NB4 (cell line): ENCODE measurements at places on chromosomes 2 and 18.

DNA sequence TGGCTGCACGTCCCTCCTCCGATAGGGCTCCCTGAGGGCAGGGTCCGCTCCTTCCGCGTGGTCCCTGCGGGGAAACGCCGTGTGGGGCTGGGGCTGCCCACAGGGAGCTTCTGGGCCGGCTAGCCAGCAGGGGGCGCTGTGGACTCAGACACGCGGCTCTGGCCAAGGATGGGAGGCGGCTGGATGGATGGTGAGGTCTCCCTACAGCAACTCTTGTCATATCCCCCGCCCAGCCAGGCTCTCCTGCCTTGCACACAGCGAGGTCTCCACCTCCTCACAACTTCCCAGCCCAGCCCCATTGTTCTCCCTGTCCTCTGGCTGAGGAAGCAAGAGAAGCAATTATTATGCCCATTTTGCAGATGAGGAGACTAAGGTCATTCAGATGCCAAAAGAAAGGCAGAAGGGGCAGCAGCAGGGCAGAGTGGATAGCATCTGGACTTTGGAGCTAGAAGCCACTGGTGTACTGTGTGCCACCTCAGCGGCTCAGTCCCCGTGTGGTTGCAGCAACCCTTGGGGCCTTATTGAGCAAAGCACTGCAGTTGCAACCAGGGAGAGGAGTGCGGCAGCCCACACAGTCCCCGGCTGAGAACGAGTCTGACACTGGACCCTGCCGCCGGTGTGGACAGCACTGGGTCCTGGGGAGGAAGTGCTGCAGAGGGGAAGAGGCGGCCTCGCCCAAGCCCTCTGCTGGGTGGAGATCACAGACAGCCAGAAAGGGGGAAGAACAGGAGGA lies 99.0 kb downstream of the ZFP36L2 start:
- DNase-seq, result peak; percentile 97

GRCh38 chr2:69958480-69958879 lies 3.0 kb downstream of the ASPRV1 start:
- no peak for DNase-seq

DNA sequence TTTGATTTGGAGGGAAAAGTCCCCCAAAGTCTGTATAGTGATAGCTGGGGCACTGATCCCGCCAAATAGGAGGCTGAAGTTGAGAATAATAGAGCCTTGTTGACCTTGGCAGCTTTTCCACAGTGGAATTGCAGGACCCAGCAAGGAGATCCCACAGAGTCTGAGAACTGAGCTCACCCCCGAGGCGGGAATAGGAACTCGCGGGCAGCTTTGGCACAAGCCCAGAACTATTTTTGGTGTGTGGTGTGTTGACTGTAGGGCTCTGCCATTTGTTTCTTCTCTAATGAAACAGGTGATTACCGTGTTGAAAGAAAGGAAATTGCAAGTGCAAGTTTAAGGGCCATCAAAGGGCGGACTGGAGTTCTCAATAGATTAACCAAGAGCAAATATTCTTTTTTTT lies 34.0 kb downstream of the SH3RF3 start:
- no peak for DNase-seq

- DNase-seq, result no peak
These were observed 267.1 kb downstream of the PRKCE start for GRCh38 chr2:45918463-45919159.

- no peak for DNase-seq
These were observed 19.5 kb downstream of the CAD start for GRCh38 chr2:27236626-27237025.

DNA sequence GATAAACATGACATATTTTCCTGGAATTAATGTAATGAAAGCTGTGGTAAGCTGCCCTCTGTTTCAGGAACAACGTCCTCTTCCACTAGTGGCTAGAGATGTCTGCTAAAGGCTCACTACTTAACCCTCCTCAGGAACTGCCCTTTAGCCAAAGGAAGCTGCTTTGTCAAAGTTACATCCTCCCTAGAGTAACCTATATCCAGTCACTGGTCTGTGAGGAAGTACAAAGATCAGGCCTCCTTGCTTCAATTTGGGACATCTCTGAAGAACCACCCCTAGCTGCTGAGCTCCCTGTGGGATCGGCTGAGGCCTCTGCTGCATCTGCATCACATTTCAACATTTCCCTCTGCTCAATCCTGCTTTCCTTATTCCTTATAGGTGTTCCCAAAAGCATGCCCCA lies 107.8 kb downstream of the PRELID3A start:
- peak; percentile 29 for DNase-seq

DNA sequence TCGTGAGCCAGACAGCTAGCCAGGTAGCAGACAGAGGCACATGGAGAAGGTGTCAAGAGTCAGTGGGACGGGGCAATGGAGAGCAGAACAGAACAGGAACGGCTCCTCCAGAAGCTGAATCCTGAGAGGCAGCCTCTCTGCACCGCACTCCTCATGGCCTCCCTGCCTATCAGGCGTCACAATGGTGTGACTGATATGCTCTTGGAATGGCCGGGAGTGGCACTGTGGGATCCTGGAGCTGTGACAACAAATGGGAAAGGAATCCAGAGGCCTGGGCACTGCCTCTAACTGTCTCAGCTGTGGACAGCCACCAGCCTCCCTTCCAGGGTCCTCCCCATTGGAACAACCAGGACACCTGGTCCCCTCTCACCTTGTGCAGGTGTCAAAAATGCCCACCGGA lies 89.1 kb upstream of the ID2 start:
- no peak for DNase-seq

DNA sequence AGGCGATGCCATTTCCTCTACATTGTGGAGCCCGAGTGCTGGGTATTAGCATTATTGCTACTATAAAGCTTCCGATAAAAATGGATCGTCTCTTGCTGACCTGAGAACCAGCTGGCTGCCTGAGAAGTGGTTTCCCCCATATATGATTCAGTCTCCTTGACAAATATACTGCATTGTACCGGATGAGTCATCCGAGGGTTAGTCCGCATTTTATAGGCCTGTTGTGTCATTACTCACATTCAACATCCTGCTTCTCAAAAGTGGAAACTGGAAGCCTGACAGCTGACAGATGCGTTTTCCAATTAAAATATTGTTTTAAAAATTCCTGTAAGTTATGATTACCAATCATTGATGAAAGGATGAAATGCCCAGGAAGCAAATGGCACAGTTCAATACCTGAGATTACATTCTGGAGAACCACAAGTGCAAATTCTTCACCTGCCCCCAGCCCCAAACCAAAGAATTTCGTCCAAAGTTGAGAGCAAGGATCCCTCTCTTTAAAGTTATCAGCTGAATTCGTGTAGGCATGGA lies 65.7 kb downstream of the SPRED2 start:
- peak; percentile 96 for DNase-seq

DNA sequence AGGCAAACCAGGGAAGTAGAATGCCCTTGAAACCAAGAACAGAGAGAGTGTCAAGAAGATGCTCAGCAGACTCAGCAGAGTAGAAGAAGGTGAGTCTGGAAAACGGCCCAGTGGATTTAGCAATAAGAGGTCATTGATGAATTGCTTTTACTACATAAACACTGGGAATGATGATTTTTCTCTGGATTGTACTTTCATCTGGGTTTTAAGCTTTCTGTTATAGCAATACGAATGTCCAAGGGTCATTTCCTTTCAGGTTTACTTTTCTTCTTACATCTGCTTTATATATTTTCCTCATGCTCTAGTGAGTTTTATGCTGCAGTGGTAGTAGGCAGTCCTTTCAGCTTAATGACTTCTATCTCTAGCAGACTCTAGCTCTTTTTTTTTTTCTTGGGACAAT lies 16.9 kb downstream of the EML6 start:
- no peak for DNase-seq

- no peak for DNase-seq
These were observed 10.4 kb downstream of the CHMP3 start for GRCh38 chr2:86552889-86553288.

GRCh38 chr2:92073036-92073814 lies 2798.0 kb upstream of the TEKT4 start:
- no peak for DNase-seq

- no peak for DNase-seq
These were observed 69.9 kb downstream of the TRIP12 start for GRCh38 chr2:229851870-229852269.

DNA sequence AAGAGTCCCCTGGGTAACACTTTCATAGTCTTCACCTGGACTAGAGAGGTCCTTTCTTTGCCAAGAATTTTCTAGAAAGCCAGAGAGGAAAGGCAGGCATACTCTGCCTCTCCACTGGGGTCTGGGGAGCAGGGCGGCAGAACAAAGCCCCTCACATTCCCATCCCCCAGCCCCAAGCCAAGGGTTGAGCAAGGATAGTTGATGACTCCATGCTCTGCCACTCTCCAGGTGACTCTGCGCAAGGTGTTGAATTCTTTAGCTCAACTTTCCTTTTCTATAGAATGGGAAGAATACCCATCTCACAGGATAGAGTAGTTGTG lies 2.9 kb upstream of the GDF7 start:
- DNase-seq, result no peak

- DNase-seq, result no peak
These were observed 1.6 kb downstream of the COBLL1 start for GRCh38 chr2:164839914-164840457.

DNA sequence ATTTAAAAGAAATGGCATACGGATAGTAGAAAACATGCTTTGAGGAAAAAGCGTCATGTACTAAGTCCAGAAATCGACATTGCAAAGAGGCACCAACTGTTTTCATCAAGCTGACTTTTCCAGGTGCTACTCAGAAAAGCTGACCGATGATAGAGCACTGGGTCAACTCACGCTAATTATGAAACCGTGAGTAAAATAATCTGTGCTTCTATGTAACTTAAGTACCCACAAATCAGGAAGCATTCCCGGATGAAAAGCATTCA lies 353 bp upstream of the NUP35 start:
- no peak for DNase-seq

DNA sequence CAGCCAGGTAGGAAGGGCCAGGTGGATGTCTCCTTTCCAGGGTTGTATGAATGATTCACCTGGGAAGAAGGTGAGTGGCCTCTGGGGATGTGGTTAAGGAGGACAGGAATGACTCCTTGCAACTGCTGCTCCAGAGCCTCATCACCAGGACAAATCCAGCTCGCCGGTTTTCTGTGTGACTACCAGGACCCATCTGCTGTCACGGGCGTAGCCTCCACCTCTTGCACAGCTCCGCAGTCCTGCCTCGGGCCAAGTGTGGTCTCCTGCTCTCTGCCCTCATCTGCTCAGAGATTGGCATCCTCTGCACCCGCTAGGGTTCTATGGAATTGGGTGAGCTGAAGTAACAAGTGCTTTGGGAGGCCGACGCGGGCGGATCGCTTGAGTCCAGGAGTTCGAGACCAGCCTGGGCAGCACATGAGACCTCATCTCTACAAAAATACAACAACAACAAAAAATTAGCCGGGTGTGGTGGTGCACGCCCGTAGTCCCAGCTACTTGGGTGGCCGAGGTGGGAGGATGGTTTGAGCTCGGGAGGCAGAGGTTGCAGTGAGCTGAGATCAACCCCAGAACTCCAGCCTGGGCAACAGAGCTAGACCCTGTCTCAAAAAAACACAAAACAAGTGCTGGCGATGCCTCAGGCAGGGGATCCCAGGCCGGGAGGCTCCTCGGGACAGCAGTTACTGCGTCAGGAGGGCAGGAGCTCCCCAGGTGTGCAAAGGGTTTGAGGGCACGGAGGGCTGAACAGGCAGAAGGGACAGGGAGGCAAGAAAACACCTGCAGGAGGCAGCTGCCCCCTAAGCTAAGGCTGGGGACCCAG lies 831 bp upstream of the D2HGDH start:
- DNase-seq, result peak; percentile 24

GRCh38 chr2:24926602-24927252 lies 6.7 kb upstream of the ADCY3 start:
- peak; percentile 16 for DNase-seq

- no peak for DNase-seq
These were observed 25.9 kb upstream of the SGPP2 start for GRCh38 chr2:222398446-222398885.

DNA sequence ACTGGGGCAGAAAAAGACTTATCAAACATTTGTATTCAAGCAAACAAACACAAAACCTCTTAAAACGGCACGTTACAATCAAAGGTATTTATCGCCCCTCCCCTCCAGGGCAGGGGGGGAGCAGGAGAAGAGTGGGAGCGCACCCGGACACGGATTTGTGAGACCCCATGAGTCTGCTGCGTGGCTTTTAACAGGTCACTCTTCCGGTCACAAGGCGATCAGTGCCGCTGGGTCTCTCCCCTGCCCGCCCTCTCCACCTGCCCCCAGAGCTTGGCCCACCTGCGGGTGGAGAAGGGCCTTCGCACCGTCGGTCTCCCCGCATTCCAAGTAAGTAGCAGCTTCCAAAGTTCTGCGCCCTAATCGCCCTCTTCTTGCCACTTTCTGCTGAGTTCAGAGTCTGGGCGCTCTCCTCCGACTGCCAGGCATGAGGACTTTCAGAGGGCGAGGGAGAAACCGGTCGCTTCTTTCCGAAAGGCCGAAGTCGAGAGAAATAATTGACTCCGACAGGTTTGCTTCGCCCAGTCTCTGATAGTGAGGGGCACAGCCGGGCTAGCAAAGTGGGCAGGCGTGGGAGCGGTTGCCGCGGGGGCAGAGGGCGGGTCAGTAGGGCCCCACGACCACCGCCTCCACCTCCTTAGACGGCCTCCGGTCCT lies 800 bp downstream of the RPRM start:
- DNase-seq, result no peak

DNA sequence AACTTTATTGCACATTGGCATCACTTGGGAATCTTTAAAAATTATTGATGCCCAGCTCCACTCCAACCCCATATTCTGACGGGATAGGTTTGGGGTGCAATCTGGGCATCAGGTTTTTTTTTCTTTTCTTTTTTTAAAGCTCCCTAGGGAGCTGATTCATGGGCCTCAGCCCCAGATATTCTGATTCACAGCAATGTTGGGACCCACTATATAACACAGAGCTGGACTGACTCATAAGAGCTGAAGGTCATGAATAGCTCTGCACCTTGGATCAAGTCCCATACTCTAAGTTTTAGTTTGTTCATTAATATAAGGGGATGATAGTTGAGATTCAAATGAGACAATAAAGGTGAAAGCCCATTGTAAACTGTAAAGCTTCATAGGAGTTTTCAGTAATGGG lies 191.1 kb upstream of the REV1 start:
- DNase-seq, result peak; percentile 8

- no peak for DNase-seq
These were observed 142.7 kb upstream of the CREB1 start for GRCh38 chr2:207387001-207387571.

DNA sequence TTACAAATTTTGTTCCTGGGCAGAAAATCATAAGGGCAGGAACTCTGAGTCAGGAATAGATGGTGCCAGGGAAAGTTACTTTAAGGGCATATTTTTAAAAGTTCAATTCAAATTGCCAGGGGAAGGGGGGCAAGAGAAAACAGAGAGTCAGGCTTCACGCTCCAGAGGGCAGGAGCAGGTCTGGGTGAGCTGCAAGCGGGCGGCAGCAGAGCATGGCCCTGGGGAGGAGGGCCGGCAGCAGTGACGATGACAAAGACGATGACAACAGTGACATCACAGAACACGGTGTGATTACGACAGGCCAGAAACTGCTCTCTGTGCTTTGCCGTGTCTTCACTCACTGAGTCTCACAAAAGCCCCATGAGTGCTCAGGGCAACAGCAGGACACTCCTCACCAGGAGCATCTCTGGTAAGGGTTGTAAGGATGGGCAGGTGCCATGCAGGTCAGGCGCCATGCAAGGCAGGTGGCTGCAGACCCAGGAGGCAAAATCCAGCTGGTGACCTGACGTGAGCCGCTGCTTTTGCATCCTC lies 23.3 kb downstream of the CHST10 start:
- no peak for DNase-seq

- no peak for DNase-seq
These were observed 283.6 kb downstream of the DYSF start for GRCh38 chr2:71736986-71737385.
